Mucosa of gallbladder (tissue), 1 donor: ENCODE measurements at places on chromosomes 16 and 17.

- no peak for DNase-seq
These were observed 53.8 kb upstream of the CACNG5 start for GRCh38 chr17:66781135-66781534.

GRCh38 chr16:69315486-69316311, 4.5 kb downstream of the VPS4A start:
- no peak for DNase-seq

DNA sequence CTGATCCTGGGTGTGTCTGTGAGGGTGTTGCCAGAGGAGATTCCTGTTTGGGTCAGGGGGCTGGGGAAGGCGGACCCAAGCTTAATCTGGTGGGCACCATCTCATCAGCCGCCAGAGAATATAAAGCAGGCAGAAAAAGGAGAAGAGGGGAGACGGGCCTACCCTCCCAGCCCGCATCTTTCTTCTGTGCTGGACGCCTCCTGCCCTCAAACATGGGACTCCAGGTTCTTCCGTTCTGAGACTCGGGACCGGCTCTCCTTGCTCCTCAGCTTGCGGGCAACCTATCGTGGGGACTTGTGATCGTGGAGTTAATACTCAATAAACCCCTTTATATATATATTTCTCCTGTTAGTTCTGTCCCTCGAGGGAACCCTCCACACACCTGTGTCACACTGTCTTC, 64.5 kb downstream of the LMF1 start:
- no peak for DNase-seq

- no peak for DNase-seq
These were observed 27.9 kb upstream of the C16orf95 start for GRCh38 chr16:87344931-87345631.

- no peak for DNase-seq
These were observed 401.4 kb upstream of the C16orf82 start for GRCh38 chr16:26665166-26665939.

GRCh38 chr16:57998486-57998885, 2.0 kb downstream of the ZNF319 start:
- DNase-seq = no peak

- no peak for DNase-seq
These were observed 22.9 kb downstream of the ZC3H7A start for GRCh38 chr16:11774065-11774626.

- DNase-seq = no peak
These were observed 4.9 kb upstream of the PSMD7 start for GRCh38 chr16:74291577-74292208.

- DNase-seq = no peak
These were observed 37.1 kb downstream of the C16orf87 start for GRCh38 chr16:46793841-46794240.

- DNase-seq = no peak
These were observed 530.1 kb downstream of the KCNJ2 start for GRCh38 chr17:70699408-70699807.

GRCh38 chr16:189604-190186, 9.4 kb downstream of the HBQ1 start:
- DNase-seq = no peak

GRCh38 chr17:75273977-75274708, 3.1 kb upstream of the MIF4GD start:
- DNase-seq = no peak

- DNase-seq = no peak
These were observed 255.3 kb downstream of the CPPED1 start for GRCh38 chr16:12548270-12548983.

GRCh38 chr16:11748404-11749254, 6.0 kb upstream of the TXNDC11 start:
- peak; percentile 23 for DNase-seq

DNA sequence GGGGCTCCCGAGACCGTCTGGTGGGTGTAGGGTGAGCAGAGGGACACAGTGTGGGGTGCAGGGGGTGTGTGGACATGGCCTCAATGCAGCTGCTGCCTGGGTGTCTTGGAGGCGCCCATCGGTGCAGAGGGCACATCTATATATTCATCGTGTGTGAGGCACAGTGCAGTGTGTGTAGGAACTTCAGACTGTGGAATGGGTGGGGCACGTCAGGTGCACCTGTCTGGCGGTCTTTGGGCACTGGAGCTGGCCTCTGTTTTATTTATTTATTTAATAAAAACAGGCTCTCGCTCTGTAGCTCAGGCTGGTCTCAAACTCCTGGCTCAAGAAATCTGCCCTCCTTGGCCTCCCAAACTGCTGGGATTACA, 16.8 kb downstream of the LASP1 start:
- DNase-seq = no peak

DNA sequence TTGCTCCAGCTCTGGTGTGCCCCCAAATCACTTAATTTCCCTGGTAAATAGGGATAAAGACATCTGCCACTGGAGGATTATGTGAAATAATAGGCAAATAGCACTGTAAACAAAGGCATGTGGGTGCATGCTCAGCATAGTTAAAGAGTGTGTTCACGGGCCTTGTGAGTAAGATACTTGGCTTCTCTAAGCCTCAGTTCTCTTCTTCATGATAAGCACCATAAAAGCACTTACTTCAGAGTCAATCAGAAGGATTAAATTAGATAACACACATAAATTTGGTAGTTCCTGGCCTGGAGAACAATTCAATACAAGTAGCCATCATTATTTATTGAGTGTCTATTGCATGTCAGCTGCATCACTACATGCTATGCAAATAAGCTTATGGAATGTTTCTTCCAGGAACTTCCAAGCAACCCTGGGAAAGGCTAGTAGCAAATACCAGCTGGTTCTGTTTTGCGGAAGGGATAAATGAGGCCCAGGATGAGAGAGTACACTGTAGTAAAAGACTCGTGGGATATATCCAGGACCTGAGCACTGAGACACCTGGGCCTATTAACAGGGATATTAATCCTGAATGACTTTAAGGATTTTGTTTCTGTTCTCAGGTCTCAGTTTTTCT, 14.5 kb downstream of the CCL11 start:
- no peak for DNase-seq

- DNase-seq = no peak
These were observed 35.6 kb downstream of the ZFHX3 start for GRCh38 chr16:73012341-73012740.

GRCh38 chr17:76171706-76172105, 30.7 kb upstream of the FOXJ1 start:
- DNase-seq = no peak

DNA sequence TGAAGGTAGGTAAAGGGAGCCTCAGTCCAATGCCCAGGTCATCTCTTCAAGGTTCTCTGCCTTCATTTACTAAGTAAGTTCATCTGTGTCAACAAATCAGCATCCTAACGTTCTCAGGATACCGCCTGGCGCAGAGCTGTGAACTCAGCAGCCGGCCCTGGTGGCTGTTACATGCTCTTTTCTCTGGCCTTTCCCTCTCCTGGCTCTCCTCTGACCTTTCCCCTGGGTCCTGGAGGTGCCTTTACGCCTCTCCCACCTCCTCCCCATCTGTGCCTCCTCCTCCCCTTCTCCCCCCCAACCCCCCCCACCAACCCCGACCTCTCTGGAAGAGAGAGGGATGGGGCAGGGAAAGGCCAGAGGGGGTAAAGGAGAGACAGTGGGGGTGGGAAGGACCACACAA, 19.5 kb downstream of the COTL1 start:
- DNase-seq = no peak

GRCh38 chr17:42428141-42428944, 5.3 kb upstream of the CAVIN1 start:
- DNase-seq = peak; percentile 77

DNA sequence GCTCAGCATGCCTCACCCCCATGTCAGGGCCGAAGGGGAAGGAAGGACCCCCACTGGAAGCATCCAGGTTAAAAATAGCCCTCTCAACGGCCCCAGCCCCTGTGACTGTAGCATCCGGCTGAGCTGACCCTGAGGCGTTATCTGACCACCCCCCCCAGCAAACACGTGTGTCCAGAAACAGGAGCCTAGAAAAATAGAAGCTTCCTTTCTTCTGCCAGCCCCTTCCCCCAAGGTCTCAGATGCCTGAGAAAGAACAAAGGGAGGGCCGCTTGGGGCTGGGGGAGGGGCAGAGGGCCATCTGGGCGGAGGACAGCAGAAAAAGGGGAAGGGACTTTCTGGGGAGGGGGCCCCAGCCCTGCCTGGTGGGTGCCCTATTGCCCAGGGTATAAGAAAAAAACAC, 55.8 kb downstream of the ACTG1 start:
- no peak for DNase-seq

GRCh38 chr17:78924481-78925151, 571 bp downstream of the TIMP2 start:
- no peak for DNase-seq

GRCh38 chr17:58191241-58191896, 1.2 kb upstream of the EPX start:
- DNase-seq = no peak

DNA sequence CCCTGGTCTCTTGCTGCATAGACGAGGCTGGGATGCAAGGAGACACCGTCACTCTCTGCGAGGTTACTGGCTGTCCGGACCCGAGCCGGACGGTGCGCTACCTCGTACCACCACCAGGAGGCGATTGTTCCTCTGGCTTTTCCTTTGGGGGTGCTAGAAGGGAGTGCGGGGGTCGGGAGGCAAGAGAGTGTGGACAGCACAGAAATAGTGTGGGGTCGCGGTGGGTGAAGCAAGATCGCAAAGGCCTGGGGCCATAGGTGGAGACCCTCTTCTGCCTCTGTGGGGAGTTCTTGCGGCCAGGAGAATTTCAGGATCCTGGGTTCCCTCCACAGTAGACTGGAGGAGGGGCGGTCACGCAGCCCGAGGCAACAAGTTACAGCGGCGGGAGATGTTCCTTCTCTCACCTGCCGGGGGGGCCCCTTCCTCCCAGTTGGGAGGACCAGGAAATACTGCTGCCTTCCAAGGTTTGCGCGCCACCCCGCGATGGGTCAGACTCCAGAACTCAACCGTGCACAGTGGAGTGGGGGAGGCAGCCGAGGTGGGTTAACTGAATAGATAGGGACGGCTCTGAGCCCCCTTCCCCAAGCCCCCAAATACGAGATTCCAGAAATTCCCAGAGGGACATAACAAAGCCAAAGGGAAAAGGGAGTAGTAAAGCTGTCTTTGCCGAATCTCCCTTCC, 6.9 kb downstream of the PHOSPHO1 start:
- DNase-seq = no peak

DNA sequence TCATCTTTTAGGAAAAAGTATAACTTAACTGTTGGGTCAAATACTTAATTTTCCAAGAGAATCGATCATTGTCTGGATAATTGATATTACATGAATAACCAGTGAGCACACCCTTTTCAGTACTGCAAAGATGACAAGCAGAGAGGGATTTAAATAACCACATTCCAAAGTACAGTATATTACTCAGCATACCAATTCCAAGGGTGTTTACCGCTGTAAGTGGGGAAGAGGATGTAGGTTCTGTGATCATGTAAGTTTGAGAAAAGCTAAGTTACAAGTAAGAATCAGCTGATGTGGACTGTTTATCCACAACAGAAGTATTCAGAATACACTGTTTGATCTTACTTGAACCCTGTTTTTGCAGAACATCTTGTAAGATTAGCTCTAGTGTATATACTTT, 6.1 kb downstream of the GDE1 start:
- DNase-seq = no peak

- DNase-seq = no peak
These were observed 38.0 kb downstream of the TMC7 start for GRCh38 chr16:19021747-19022146.

GRCh38 chr16:82476786-82477185, 150.0 kb upstream of the CDH13 start:
- DNase-seq = no peak

- DNase-seq = no peak
These were observed 23.6 kb downstream of the ADAM11 start for GRCh38 chr17:44782326-44782850.

DNA sequence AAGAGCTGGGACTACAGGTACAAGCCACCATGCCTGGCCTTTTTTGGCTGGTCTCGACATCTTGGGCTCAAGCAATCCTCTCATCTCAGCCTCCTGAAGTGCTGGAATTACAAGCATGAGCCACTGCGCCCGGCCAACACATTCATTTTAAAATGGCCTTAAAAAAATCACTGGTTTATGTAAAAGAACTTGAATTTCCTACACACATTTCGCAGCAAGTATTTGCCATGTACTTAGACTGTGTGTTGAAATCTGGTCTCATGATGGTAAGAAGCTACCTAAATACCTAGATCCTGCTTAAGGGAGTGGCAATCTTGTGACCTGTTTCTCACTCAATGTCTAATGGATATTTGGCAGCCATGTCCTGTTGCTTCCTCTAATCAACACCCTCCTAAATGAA, 8.5 kb upstream of the CYTH1 start:
- DNase-seq = no peak

DNA sequence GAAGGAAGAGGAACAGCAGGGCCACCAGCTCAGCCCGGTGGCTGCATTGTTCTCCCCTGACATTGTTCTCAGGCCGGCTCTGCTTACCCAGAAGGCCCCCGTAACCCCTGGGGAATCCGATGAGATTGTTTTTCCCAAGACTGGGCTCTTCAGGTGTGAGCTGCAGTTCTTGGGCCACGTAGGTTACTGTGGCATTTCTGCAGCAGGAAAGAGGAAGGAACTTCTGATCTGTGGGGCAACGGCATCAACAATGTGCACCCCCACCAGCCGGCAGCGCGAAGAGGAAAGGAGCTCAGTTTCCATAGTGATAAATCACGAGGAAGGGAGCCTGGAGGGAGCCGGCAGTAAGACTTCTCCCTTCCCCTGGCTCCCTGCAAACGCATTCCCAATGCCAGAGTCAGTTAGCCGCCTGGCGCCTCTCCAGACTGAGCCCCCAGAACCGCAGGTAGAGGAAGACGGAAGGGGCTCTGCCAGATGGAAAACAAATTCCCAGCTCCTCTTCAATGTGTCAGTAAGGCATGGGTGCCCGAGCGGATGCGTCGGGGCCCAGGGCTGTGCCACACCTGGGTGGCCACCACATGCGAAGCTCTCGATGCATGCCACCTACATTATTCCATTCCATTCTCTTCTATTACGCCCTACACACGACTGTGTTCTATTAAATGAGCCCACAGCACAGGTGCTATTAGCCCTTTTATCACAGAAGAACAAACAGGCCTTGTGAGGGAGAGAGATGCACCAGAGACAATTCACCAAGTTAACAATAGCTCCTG, 21.5 kb upstream of the PECAM1 start:
- peak; percentile 38 for DNase-seq
